NCI-H510A treated with DMSO at 0.1 percent for 48 hours (cell line): ENCODE measurements at places on chromosomes 5 and 9.
A peak's percentile ranks its signal among the peaks of the same experiment; 100 is the strongest.

DNA sequence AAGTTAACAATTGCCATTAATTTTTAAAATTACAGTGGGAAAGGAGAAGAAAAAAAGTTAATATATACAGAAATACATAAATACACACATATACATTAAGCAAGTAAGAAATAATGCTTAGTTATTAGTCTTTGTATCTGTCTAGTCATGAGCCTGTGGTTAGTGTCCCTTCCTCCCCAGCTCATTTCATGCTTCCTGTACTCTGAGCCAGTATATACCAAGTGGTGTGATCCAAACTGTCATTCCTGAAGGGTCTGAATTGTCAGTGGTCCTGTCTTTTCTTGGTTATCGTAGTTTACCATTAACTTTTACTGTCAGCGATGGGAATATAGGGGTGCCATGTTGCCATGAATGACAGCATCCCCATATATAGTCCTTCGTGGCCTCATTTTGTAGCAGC, 24.2 kb upstream of the STOM start:
- DNase-seq, result no peak

- peak; percentile 87 for DNase-seq
These were observed 167.5 kb downstream of the SYK start for GRCh38 chr9:90969021-90969675.

- DNase-seq, result no peak
These were observed 118.8 kb upstream of the PHYKPL start for GRCh38 chr5:178351221-178352034.

DNA sequence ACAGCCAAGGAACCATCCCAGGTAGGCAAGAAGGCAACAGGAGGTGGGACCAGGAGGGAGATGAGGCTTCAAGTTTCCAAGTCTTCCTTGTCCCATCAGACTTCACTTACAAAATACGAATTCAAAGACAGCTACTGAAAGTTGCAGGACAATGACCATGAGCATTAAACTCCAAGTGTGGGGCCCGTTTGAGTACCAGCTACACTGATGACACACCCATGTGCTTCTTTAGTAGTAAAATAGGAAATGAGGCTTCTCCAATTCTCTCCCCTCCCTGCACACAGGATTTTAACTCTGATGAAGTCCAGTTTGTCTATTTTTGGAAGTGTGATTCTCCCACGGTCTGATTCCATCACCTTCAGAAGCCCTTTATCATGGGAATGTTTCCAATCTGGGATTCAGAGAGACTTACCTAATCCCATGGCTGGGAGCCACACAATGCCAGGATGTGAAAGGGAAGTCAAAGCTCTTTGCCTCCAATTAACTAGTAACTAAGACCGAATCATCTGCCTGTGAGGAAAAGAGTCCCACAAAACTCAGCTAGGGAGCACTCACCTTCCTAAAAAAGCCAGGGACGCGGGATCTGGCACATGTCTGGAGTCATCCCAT, 222.8 kb upstream of the MSX2 start:
- DNase-seq, result no peak

- DNase-seq, result no peak
These were observed 374.2 kb downstream of the PDE4D start for GRCh38 chr5:59519338-59519737.

GRCh38 chr5:143887903-143888665, 76.1 kb downstream of the HMHB1 start:
- DNase-seq, result no peak

- DNase-seq, result no peak
These were observed 126.4 kb upstream of the CCNG1 start for GRCh38 chr5:163310997-163311396.

GRCh38 chr9:134898319-134898718, 17.7 kb downstream of the FCN2 start:
- no peak for DNase-seq

DNA sequence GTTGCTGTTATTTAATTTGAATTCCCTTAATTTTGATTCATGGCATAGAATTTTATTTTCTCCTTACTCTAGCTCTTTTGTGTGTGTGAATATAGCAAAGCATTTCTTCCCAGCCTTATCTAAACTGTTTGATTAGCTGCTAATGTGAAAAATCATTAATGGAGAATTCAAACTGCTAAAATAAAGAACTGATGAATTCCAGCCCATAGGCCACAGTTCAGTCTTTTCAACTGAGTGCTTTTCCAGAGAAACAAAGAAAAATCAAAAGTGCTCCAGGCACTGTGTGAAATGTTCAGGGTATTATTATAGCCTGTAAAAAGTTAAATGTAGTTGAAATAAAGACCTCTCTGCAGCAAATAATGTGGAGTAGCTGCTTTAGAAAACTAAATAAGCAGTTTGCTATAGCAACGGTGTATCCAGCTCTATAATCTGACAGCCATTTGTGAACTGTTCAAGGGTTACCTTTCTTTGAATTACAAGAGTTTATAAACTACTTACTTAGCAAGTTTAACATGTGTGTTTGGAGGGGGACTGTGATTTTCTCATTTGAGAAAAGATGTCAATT, 123.8 kb downstream of the GIN1 start:
- no peak for DNase-seq

DNA sequence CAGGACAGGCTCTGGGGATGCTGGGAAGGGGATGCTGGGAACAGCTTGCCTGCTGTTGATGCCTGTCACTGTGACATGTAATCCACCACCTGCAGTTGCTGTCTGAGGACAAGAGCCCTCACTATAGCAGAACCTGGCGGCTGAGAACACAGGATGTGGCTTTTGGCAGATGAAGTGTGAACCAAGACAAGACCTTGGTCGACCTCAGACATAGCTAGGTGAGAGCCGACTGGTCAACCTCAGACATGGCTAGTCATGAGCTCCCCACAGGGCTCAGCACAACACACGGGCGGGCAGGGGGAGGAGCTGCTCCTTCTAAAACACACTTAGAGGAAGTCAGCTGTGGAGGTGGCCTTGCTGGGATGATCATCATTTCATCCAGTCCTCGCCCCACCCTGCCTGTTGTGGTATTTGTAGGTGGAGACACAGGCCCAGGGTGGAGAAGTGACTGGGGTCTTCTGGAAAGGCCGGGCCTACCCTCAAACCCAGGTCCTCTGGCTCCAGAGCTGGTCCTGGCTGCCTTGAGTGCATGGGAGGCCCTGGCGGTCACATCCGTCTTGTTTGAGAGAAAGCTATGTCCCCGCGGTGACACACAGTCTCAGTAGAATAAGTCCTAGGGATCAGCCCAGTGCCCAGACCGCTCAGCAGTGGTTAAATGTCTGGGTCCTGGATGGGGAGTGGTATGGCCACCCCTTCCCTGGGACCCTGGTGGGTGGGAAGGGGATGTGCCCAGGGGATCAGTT, 6.1 kb downstream of the SUSD3 start:
- peak; percentile 64 for DNase-seq

DNA sequence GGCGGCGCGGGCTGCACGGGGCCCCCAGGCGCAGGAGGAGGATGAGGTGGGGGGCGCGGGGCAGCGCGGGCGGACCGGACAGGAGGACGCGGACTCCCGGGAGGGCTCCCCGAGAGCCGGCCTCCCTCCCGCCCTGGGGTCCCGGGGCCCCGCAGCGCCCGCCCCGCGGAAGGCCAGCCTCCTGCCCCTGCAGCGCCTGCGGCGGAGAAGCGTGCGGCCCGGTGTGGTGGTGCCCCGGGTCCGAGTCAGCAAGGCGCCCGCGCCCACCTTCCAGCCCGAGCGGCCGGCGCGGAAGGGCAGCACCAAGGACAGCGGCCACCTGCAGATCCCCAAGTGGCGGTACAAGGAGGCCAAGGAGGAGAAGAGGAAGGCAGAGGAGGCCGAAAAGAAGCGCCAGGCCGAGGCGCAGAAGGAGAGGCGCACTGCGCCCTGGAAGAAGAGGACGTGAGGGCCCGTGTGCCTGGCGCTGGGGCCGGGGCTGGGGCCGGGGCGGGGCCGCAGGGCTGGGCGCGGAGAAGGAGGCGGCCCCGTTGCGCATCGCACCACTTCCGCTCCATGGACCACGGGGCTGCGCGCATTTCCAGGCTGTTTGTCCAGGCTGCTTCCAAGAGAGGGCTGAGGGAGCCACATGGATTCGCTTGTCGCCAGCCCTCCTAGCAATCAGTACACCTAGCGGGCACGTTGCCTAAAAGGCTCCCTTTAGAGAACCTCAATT, 86.0 kb downstream of the ANKRD33B start:
- no peak for DNase-seq

GRCh38 chr5:19047277-19047676, 940.7 kb downstream of the CDH18 start:
- DNase-seq, result no peak

- no peak for DNase-seq
These were observed 27.6 kb downstream of the LEAP2 start for GRCh38 chr5:132901036-132901435.

DNA sequence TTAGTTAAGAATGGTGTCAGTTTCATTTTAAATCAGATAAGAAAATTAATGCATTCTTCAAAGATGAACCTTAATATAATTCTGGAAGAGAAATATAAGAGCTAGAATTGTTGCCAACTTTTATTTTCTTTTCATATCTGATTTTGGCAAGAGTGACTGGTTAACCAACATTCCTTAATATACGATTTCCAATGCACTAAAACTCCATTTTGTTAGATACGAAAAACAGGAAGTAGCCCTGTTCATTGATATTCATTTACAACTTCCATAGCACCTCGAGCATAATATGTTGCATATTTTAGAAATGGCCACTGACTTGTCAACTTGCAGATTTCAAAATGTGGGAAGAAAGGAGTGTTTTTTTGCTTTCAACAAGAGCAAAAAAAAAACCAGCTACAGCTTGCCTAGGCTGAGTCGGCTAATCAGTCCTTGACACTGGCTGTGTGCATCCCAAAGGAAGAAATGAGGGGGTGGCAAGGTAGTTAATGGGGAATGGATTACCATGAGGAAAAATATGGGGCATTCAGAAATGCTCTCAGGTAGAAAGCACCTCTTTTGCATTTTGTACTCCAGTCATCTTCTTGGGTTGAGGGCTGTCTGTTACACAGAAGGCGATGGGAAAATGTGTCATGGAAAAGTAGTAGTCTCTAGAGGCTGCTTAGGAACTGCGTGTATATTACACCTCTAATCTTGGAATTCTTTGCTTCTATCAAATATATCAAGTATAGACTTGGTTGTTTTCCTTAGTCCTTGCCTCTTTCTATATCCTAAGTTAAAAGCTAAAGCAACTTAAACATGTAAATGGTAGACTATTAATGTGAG, 3.9 kb downstream of the MAP3K1 start:
- DNase-seq, result no peak

DNA sequence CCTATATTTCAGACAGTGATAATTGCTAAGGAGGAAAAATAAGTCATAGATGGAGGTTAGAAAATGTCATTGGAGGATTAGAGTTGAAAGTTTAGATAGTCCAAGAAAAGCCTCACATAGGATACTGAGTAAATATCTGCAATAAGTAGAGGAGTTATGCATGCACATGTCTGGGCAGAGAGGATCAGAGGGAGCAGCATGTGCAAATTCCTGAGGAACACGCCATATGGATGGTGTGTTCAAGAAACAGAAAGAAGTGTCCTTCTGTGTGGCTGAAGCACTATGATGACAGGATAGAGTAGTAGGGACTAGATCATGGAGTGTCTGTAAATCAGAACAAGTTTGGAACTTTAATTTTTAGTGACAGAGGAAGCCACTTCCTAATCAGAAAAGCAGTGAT, 52.2 kb downstream of the SGCD start:
- DNase-seq, result no peak

GRCh38 chr5:95631255-95631958, 11.5 kb downstream of the GPR150 start:
- no peak for DNase-seq

DNA sequence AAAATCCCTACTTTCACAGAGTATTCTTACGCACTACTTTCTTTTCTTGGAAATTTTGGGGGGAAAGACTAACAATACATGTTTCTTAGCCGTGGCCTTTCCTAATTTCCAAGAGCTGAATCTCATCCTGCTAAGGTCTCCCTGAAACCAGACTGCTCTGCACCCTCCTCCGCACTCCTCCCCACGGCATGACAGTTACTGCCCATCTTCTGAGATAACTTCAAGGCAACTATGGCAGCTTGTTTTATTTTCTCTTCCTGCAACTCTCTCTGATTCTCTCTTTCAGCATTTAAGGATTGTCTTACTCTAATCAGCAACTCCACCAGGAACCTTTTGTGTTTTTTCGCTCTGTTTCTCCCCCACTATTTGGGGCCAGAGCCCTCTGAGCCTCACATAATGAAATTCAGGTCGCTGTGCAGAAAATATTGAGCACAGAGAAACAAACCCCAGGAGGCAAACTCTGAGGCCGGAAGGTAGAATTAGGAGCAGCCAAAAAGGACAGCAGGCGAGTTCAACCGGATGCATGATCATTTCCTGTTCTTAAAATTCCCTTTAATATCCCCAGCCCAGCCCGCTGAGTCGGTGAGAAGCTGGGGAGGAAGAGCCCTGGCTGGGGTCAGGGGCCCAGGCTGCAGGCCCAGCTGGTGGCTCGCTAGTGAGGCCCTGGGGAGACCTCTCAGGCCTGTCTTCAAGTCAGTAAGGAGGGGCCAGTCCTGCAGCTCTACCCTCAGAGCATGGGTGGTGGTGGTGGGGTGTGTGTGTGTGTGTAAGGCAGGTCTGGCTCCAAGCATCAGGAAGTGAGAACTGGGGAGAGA, 213.6 kb upstream of the S1PR3 start:
- no peak for DNase-seq

- DNase-seq, result no peak
These were observed 114.0 kb downstream of the CARTPT start for GRCh38 chr5:71832812-71833715.

GRCh38 chr5:108521841-108522506, 140.1 kb upstream of the FBXL17 start:
- peak; percentile 42 for DNase-seq

DNA sequence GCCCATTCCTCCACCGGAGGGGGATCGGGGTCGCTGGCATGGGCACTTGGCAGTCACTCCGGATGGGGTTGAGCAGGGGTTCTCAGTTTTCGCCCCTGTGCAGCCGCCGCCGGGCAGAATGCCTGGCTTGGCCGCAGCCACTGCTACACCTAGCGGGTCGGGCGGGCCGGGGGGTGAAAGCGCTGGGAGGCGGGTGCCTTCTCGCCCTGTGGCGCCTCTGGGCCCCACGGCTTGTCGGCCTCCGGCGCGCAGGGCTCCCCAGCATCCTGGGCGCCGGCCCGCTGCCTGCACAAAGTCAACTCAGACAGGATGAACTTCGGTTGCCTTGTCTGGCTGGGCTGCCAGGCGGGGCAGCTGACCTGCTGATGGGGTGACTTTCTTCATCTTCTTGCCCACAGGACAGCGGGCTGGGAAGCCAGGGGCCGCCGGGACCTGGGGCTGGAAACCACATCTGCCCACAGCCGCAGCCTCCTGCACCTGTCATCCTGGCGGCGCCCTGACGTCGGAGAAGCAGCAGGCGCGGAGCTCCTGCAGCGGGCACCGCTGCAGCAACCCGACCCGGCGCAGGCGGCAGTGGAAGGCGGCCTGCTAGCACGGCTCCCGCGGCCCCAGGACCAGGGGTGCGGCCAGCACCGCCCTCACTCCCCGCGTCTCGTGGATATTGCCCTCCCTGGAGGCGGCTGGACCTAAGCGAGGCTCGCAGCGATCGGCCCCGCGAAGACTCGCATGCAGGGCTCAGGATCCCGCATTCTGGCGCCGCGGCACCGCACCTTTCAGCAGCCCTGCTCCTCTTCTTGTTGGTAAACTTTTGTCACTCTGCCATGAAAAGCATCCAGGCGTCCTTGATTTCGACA, 1.3 kb upstream of the ANKRD18A start:
- DNase-seq, result peak; percentile 16

GRCh38 chr5:95863383-95863757, 40.8 kb upstream of the GLRX start:
- DNase-seq, result no peak

- DNase-seq, result no peak
These were observed 305.2 kb upstream of the DAB2 start for GRCh38 chr5:39730006-39730405.
